ENCODE measurements at places on chromosomes 13 and 19.

DNA sequence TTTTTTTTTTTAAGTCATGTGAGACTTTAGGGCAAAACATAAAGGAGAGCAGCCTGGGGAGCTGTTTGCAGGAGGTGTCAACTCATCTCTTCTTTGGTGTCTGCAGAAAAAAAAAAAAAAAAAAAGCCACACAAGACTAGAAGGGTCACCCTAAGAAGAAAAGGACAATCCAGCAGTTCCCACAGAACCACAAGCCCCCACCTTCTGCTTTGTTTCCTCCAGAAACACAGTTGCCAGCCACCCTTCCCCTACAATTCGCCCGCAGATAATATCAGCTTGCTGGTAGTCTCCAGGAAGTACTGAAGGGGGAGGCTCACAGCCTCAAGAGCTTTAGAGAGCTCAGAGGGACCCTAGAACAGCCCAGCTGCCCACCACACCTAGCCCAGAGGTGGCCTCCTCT, 22.3 kb upstream of the ZBTB7A start:
- DNase-seq, result no peak

DNA sequence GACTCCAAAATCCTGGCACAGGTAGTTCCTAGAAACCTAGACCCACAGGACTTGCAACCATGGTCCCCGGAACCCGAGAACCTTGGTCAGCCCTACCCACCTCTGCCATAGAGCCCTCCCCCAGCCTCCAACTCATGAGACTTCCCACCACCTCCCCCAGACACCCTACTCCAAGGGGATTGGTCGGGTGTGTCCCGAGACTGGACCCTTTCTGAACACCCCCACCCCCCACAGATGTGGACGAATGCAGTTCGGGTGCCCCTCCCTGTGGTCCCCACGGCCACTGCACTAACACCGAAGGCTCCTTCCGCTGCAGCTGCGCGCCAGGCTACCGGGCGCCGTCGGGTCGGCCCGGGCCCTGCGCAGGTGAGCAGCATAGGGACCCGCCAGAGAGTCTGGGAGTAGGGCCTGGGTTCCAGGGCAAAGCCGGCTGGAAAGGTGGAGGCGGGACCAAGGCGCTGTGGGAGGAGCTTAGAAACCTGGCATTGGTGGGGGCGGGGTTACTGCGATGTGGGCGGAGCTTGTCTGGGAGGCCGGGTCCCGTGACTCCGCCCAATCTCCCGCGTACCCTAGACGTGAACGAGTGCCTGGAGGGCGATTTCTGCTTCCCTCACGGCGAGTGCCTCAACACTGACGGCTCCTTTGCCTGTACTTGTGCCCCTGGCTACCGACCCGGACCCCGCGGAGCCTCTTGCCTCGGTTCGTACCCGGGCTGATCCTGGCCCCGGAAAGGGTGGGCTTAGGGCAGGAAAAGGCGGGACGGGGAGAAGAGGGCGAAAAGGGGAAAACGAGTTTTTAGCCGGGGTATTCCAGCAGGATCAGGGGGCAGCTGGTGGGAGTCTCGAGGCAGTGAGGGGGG, 11.9 kb downstream of the LTBP4 start:
- DNase-seq, result peak; percentile 56

- no peak for DNase-seq
These were observed 56.2 kb downstream of the ARHGAP35 start for GRCh38 chr19:46917002-46917401.

- no peak for DNase-seq
These were observed 413.8 kb downstream of the GPC6 start for GRCh38 chr13:93640452-93640851.

All from DMS153 (cell line).